ENCODE measurements at places on chromosomes 7 and 10. TPM values are rescaled to one million over a fixed set of nuclear protein-coding genes. Genes with fewer than 3 reads are reported as not detected.

Gene ELN
- total RNA-seq = not detected

Gene CNPY1
- not detected for total RNA-seq

Gene PKD2L1
- total RNA-seq = not detected

Gene FGF8
- total RNA-seq = not detected

Gene VAX1
- total RNA-seq = not detected

Gene LIPJ
- not detected for total RNA-seq

Gene ADIRF
- total RNA-seq = not detected

Gene GDF10
- total RNA-seq = not detected

Gene INTS1
- 79.2 TPM for total RNA-seq

Gene CYREN
- 32.0 TPM for total RNA-seq

GRCh38 chr7:6423942-6424701 lies 23.6 kb downstream of the DAGLB start:
- no peak for DNase-seq

GRCh38 chr10:56269181-56269580 lies 91.9 kb downstream of the ZWINT start:
- DNase-seq = no peak

GRCh38 chr10:107616031-107616430 lies 451.5 kb upstream of the SORCS1 start:
- DNase-seq = no peak

DNA sequence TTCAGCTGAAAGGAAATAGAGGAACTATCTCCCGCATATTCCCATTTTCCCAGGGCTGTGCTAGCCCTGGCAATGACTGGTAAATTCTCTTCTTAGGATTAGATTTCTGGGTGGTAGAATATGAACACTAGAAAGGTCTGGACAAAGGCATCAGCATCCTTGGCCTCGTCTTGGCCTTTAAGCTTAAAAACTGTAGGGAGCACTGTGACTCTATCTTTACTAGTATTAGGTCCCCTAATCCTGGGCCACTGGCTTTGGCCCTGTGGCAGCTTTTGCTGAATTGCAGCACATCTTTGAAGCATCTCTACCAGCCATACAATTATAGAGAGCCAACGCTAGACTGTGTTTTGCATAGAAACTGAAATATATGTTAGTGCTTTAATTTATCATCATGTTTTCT lies 41.5 kb upstream of the EBLN1 start:
- DNase-seq = peak; percentile 21

GRCh38 chr10:58662314-58662713 lies 149.6 kb downstream of the BICC1 start:
- no peak for DNase-seq

DNA sequence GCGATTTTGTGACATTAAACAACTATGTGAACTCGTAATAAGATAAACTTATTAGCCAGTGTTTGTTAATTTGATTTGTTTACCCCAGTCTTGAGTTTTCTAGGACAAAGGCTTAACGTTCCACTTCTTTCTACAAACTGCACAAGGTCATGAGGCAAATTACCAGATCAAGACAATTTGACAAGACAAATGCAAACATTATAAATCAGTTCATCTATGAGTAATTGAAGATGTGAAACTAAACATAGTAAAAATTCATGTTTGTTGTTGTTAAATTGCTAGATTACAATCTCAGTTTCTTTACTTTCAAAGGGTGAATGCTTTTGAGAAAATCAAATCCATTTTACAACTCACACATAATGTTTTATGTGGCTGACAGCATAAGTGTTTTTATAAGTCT lies 13.4 kb upstream of the ZNF804B start:
- no peak for DNase-seq

DNA sequence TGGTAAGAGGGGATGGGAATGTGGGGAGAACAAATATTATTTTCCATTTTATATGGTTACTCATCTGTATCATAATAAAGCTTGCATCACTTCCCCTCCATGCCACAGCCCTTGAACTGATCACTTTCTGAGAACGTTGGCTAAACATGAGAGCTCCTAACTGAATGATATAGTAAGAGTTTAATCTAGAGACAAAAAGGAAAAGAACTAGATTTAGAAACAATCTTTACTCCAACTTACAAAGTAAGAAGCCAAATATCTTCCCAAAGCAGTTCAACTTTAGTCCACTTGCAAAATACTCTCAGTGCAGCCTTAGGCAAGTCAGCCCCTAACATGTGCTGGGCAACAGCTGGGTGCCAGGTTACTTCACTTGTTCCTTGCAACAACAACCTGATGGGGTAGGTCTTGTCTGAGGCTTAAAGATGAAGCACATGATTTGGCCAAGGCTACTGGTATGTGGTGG lies 20.3 kb downstream of the SMURF1 start:
- DNase-seq = no peak

DNA sequence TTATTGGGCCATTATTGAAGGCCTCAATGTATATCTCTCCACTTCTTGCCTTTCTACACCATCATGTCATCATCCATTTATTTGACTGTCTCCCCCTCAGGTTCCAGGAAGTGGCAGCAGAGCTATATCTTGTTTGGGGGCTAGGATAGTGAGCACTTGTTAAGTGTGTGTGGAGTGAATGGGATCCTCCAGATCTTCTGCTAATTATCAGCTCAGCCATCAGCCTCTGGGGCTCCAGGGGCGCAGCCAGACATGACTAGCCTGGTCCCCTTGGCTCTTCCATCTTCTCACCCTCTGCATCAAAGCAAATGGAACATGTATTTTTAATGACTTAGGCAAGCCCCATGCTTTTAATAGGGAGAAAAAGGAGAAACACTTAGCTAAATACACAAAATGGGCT lies 176.5 kb downstream of the ARHGAP12 start:
- no peak for DNase-seq

DNA sequence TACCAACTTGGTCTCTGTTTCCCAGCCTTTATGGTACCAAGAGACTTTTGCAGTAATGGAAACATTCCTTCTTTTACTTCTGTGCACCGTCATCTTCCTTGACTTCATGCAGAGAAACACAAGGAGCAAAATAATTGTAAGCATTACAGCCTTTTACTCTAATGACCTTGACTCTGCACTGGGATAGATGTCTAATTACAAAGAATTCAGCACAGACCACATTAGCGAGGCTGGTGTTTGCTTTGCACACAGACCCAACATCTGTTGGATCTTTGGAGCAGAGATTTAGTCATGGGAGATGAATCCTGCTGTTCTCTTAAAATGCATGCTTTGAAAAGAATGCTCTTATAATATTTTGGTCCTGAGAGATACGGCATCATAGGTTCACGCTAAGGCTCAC lies 261.6 kb downstream of the TWIST1 start:
- no peak for DNase-seq

DNA sequence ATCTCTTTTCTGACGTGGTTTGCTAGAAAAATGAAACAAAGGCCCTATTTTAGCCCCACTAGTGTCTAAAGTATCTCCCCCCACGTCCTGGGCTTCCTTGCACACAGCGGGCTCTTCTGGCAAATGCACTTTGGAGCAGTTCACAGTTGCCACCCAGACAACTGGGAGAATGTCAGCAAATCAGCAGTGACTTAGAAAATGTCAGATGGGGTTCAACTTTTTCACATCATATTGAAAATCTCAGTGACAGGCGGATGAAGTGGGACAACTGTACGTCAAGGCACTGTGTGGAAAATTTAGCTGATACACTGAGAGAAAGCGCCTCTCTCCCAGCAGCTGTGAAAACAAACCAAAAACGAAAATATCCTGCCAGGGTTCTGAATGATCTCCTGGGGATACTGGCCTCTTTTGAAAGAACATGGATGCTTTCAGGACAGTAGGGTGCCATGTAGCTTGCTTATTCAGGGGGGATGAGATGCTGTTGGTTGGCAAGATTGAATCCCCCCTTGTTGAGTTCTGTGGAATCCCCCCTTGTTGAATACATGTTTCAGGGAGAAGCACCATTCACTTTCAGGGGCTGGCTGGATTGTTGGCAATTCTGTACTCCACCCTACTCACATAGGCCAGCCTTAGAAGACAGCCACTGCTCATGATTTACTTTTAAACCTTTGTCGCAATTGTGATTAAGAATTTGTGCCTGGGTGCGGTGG lies 372.8 kb upstream of the CELF2 start:
- no peak for DNase-seq

- DNase-seq = no peak
These were observed 479.3 kb upstream of the KLF6 start for GRCh38 chr10:4264209-4264865.

DNA sequence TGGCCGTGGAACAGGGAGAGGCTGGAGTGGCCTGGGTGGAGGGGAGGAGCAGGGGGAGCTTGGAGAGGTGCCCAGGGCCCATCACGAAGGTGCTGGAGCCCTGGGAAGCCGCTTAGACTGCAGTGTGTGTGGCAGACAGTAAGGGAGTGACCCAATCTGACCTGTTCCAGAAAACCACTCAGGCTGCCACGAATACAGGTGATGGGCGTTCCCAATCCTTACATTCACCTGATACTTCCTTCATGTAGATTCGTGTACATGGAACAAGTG lies 161.7 kb downstream of the SVIL start:
- DNase-seq = no peak

DNA sequence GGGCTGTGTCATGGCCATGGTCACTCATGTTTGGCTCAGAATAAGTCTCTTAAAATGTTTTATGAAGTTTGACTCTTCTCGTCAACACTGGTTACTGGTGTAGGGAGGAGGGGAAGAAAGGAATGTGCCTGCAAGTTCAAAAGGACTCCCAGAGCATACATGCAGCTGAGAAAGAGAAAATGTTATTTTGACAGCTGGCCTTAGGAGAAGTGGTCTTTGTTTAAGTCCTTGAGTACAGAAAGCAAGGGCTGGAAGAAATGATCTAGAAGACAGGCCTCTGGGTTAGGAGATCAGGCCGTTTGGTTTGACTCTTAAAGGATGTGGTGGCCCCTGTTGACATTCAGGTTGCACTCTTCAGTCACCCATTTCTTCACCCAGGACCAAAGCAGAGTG lies 245.5 kb downstream of the REEP3 start:
- DNase-seq = no peak

DNA sequence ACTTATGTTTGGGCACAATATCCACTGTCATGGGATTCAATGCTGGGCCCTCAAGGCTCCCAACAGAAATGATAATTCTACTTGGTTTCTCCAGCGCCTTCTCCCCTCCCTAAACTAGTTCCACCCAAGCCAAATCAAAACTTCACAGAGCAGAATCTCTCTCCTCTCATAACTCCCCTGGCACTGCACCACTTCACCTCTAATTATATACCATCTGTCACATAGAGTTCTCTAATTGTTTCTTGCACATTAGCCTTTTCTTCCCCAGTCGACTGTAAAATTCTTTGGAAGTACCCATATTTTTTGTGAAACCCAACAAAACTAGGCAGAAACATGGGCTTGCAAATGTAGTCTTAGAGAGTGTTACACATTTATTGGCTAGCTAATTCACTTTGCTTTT lies 8.1 kb downstream of the SGMS1 start:
- DNase-seq = no peak

GRCh38 chr10:65213170-65213569 lies 1692.0 kb downstream of the REEP3 start:
- DNase-seq = no peak

DNA sequence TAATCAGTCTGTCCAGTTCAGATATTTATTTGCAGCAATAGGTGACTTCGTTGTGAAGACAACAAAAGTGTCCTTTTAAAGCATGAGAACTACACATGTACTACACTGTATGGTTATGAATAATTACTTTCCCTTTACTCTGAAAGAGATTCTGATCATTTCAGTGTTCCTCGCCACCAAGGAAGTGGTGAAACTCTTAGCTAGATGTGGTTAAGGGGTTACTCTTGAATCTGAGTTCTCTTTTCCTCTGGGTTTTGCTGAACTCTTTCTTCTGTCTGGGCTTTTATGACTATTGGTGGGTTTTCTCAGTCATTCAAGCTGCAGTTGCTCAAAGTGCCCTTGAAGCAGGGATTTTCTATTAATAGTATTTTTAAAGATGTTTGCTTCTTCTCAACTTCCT lies 127.9 kb upstream of the SEM1 start:
- peak; percentile 19 for DNase-seq

DNA sequence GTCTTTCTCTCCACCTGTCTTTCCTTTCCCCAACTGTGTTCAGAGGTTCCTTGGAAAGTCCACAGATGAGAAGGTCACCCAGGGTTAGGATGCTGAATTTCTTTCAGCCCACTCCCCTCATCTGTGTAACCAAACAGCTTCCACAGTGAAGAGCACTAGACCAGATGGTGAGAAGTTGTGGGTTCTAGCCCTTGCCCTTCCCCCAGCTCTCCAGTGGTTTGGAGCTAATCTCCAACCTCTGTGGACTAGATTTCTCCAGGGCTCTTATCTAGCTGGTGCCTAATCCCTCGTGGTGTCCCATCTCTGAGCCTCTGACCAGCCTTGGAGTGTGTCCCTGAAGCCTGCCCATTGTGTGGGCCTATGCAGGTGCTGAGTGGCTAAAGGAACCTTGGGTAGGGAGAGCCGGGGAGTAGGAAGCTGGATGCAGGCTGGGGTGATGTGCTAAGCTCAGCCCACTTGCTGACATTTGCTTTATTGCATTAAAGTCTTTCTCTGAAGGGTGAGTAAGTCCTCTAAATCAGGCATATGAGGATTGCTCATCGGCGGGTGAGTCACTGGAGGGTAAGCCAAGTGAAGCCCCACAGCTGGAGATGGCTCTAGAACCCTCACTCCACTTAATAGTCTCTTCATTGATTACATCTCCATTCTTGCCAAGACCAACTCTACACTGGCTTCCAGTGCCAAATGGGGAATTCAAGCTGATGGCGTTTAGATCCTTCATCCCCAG lies 14.9 kb downstream of the DUSP5 start:
- no peak for DNase-seq

All from activated CD4-positive, alpha-beta memory T cell treated with anti-CD3 and anti-CD28 coated beads, Interleukin-2, amount 10 ng/mL, durations not matched to agents 7 days and 5 days (primary cell).